ENCODE measurements at places on chromosomes 1 and 21.

DNA sequence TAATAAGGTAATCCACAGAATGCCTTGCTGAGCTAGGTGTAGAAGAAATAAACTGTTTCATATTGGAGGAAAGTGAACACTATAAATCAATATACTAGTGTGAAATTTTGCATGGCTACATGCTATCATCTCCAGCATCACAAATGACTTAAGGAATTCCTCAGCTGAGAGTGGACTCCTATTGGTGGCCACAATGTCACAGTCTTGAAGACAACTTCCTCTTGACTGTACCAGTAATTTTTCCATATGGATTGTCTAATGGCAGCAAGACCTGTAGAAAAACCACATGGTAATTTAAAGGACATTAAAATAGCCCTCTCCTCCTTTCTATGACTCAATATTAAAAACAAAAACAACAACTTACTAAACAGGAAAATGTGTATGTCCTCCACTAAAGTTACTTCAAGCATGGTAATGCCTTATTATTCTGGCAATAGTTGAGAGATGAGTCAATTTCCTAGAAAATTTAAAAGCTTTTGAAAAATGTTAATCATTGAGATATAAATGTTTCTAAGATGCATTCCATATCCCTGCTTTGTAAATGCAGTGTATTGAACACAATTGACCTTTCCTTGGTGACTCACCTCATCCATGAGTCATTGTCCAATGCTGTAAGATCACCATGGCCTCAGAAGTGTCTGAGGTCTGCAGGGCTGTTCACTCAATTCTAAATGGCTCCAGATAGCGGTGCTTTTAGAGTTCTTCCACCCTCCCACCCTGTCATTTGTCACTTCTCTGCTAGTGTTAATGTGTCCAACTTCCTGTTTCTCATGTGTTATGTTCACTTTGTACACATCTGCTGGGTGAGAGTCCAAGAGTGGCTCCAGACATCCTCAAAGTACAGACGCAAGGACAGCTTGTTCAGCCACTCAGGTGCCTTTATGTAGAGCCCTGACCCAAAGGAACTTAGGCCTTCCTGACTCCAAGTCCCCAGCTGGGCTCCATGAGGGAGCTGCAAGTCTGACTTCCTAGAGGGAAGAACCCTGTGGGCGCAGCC, 32.8 kb upstream of the DNASE2B start:
- DNase-seq, result no peak

GRCh38 chr1:56502700-56503245, 76.6 kb downstream of the PLPP3 start:
- no peak for DNase-seq

GRCh38 chr1:30962609-30963508, 54.3 kb upstream of the SDC3 start:
- DNase-seq, result no peak

- DNase-seq, result no peak
Measured at GRCh38 chr1:86263101-86263500, 106.5 kb upstream of the COL24A1 start.

DNA sequence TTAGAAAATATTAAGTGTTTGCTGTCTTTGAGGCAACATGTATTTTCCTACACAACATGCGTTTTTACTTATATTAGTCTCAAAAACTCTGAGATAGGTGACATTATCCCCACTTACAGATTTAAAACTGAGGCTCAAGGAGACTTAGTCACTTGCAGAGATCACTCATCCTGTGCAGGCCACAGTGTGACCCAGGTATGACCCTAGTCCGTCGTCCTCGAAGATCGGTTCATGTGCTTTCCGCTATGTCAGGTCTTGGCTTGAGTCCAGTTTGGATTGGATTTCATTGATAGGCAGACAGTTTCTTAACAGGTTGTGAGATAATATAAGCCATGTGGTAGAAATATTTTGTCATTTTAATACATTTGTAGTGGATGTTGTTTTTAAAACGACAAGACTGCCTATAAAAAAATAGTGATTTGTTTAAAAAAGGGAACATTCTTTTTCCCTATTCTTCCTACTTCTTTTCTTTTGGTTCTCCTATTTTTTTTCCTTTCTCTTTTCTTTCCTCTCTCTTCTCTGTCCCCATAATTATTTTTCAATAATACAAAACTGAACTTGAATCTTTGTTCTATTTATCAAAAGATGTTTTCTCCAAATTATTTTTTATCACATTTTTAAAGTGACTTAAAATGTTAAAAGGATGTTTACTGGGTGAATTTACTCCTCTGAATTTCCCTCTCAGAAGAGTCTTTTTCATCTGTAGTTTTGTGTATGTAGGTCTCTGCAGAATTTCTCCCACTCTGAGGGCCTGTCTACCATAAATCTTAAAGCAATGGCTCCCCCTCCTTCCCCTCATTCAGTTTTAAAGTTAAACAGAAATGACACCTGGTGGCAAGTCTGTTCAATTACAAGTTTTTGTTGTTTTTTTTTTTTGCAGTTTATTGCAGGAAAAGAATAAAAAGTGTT, 81.8 kb downstream of the PHTF1 start:
- DNase-seq, result peak; percentile 38

DNA sequence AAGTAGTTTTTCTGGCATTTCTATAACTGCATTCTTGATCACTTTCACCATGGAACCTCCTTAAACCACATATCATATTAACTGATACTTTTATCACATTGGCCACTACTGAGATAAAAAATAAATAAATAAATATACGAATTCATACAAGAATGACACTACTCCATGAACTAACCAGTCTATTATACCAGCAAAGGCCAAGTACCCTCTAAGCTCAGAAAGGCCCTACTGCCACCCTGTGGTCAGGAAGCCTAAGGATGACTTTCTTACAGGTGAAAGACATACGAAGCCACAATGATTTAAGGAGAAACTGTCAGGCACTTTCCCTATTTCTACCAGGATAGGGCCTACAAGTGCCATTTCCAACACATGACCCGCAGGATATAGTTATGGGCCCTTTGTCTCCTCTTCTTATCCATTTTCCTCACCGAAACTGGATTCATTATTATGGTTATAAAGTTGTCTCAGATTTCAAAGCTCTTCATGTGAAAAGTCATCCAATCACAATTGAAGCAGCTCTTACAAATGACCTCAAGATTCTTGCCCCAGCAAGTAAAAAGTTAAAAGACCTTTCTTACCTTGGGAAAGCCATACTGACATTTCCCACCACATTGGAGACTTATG, 23.9 kb downstream of the DNAJC8 start:
- no peak for DNase-seq

Measured in D721Med (cell line).